ENCODE measurements at places on chromosomes 2 and 18.

DNA sequence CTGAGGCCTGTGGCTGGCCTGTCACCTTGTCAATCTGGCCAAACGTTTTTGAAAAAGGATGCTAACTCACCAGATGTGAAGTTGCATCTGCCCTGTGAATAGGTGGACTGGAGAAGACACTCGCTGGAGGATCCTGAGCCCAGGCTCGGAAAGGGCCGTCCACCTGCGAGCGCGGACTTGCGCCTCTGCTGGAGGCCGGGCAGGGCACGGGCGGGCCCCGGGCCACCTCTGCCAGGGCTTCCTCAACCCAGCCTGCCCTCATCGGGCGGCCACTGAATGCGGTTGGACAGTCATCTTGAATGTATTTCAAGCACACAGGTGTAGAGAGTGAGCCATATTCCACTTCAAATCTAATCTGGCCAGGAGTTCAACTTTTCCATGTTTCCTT lies 83.9 kb downstream of the FAM210A start:
- DNase-seq, result no peak

- DNase-seq, result no peak
Observed at GRCh38 chr2:65016789-65017188, 27.6 kb downstream of the SLC1A4 start.

GRCh38 chr2:189249171-189249570 lies 69.6 kb upstream of the COL5A2 start:
- DNase-seq, result peak; percentile 75

GRCh38 chr2:101328474-101329007 lies 20.0 kb upstream of the RNF149 start:
- DNase-seq, result peak; percentile 60

DNA sequence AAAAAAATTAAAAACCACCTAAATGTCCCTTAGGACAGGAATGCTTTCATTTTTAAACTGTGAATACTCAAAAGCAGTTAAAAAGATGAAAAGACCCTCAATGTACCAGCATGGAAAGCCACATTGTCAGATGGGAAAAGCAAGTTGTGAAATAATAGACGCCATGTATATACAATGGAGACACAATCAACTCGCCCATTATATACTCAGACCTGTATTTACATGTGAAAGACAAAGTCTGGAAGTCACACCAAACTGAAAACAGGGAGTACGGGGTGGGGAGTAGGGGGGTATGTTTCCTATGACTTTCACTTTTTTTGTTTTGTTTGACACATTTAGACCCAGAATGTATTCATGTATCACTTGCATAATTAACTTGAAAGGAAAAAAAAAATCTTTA lies 75.6 kb downstream of the CELF4 start:
- DNase-seq, result no peak

- DNase-seq, result peak; percentile 30
Observed at GRCh38 chr2:61178603-61179545, 16.9 kb downstream of the C2orf74 start.

GRCh38 chr2:15449556-15450236 lies 111.4 kb downstream of the NBAS start:
- DNase-seq, result no peak

DNA sequence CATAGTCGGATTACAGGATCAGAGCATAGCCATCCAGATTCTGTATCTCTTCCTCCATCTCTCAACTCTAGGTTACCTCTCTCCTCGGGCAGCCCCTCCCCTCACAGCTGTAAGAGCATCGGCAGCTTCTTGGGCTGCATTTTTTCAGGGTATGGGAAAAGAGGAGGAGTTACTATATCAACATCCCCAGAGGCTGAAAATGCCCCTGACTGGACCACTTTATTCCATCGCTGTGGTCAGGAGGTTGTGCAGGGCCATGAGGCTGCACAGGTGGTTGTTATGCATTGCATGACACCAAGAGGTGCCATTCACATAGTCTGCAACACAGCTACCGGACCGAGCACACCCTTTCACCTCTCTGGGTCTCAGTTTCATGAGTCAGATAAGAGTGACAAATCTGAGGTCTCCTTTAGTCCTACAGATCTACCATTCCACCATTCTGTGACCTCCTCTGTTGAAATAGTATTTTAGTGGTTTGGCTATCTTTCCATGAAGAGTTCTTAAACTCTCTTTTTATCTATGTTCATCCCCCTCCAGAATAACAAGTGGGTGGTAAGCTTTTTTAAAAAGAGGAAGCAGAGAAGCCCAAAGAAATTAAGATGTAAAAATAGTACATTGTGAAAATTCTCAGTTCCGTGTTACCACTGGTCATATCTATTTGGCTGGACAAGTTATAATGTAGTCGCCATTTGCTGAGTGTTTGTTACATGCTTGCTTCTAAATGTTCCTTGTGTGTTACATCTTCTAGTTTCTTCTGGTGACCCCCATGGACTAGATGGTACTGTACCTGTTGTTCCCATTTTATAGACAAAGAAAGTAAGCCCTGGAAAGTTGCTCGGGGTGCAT lies 56.6 kb upstream of the SLC1A4 start:
- no peak for DNase-seq

GRCh38 chr2:230885463-230886130 lies 20.9 kb downstream of the ITM2C start:
- DNase-seq, result no peak

DNA sequence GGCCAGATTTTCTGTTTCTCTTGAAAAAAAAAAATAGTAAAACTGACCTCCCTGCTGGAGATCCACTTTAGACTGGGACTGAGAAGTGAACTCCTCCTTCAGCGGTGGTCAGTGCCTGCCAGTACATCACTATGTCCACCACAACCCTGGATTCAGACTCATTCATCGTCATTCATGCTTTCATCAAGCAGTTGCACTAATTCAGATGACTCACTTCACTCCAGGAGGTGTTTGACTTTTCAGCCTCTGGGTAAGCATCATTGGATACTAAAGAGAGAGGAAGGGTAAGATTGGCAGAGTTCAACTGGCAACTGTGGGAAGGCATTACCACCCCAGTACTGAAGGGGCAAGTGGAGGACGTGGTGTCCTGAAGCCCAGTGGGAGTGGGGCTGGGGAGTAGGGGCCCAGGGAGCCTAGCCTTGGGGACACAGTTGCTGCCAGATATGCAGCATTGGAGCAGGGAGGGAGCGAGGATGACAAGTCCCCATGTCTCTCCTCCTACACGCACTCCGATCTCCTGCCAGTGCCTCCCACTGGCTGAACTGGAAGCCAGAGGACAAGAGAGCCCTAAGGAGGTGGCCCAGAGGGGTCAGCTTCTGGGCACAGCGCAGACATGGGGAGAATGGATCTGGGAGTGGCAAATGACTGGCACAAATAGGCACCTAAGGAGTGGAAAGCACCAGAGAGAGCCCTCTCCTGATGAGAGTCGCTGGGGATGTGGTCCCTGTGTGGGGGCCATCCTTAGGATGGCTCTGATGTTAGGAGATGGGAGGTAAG lies 111.1 kb downstream of the TGFA start:
- no peak for DNase-seq

- DNase-seq, result no peak
Observed at GRCh38 chr2:86305195-86305914, 32.1 kb downstream of the REEP1 start.

GRCh38 chr2:212194396-212194795 lies 344.2 kb downstream of the ERBB4 start:
- no peak for DNase-seq

GRCh38 chr2:106932644-106933043 lies 46.7 kb upstream of the ST6GAL2 start:
- DNase-seq, result no peak

- peak; percentile 42 for DNase-seq
Observed at GRCh38 chr2:33777786-33778185, 178.7 kb upstream of the FAM98A start.

GRCh38 chr2:51490576-51491234 lies 458.8 kb upstream of the NRXN1 start:
- DNase-seq, result no peak

DNA sequence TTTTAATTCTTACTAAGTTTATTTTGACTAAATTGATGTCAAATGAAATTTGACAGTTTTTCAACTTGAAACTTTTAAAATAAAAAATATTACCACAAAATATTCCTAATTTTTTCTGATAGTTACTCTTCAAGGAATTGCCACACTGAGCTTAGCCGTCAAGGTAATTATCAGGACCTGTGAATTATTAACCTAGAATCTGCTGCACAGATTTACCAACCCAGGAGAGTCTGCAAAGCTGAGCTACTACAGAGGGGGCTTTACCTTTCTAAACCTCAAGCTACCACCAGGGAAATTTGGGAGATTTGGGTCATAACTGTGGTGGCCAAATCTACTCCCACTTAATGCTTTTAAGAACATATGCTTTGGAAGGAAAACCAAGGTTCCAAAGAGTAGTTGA lies 324.6 kb downstream of the CCDC178 start:
- no peak for DNase-seq

DNA sequence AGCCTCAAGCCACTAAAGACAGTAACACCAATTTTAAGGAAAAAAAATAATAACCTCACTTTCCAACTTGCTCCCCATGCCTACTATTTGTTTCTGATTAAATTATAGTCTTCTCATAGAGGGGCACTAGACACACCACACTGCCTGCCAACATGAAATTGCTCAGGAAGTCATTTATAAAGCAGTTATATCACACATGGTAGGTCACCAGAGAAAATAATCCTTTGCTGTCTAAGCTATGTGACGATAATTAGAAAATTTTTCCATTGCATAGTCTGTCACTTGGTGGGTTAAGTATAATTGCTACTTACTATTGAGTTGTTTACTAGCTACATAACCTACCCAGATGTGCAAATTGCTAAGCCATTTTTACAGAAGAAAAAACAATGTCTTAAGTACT lies 85.2 kb downstream of the INO80D start:
- DNase-seq, result no peak

DNA sequence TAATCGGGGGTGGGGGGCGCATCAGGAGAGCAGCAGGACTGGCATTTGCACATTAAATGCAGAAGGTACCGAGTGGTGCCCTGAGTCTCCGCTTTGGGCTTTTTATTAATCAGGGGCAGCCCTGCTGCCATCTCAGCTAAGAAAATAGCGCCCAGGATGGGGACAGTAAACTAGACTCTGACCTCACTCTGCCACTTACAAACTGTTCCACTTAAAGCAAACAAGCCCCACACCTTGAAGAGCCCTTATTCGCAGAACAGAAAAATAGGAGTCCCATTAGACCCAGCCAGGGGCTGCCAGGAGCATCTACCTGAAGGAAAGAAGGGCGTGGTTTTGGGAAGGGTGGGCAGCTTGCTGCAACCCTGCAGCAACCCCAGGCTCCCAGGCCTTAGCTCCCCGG lies 165.3 kb downstream of the TNS1 start:
- DNase-seq, result no peak

DNA sequence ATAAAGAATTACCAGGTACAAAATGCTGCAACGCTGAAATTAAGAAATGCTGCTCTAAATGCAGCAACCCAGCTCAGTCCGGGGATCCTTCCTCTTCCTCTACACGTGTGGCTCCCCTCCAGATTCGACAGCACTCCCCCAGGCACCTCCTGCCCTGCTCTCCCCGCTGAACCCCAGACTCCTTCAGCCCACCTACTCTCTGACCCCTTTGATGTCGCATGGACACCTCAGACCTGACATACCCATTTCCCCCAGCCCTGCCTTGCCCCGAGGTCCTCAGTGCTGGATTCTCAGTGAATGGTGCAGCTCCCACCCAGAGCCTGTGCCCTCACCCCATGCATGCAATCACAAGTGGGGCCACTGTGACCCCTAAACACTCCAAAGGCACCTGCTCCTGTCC lies 4.6 kb upstream of the ADRA2B start:
- no peak for DNase-seq

- DNase-seq, result no peak
Observed at GRCh38 chr2:130756053-130756873, 923 bp downstream of the AMER3 start.

GRCh38 chr2:86055314-86055713 lies 50.4 kb downstream of the POLR1A start:
- DNase-seq, result no peak

DNA sequence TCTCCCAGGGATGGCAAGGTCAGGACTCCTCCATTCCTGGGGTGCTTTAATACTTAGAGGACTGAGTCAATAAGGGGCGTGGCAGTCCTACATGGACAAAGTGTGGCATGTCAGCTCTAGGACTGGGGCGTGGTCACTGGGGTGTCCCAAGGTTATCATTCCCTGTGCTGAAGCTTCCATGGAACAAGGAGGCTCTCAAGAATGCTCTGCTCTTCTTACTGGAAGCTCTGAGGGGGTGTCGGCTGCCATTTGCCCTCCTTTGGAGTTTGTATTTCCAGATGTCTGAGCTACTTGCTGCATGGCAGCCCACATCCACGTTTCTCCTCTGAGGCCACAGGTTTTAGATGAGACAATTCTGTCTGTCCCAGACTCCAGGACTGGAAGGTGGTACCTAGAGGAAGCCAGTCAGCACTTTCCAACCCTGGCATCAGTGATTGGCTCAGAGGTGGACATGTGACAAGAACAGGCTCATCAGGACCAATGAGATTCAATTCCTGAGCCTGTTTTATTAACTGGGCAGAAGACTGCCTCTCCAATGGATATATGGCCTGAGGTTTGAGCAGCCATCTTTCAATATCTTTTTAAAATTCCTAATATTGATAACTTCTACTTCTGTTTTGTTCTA lies 128.9 kb upstream of the ARL4C start:
- no peak for DNase-seq

DNA sequence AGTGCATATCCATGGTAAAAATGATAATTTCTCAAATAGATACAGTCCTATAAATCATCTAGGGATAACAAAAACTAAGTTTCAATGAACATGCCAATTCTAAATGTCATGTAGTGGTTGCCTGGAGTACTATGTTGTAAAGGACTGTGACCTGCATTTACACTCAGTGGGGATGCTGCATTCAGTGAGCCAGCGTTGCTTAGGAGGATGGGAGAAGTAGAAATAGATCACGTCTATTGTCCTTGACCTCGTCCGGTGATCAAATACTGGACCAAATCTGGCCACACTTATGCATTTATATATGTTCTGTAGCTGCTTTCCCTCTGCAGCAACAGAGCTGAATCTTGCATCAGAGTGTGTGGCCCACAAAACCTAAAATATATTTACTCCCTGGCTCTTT lies 139.0 kb upstream of the ETAA1 start:
- no peak for DNase-seq

- no peak for DNase-seq
Observed at GRCh38 chr2:199430214-199430613, 27.5 kb downstream of the SATB2 start.

DNA sequence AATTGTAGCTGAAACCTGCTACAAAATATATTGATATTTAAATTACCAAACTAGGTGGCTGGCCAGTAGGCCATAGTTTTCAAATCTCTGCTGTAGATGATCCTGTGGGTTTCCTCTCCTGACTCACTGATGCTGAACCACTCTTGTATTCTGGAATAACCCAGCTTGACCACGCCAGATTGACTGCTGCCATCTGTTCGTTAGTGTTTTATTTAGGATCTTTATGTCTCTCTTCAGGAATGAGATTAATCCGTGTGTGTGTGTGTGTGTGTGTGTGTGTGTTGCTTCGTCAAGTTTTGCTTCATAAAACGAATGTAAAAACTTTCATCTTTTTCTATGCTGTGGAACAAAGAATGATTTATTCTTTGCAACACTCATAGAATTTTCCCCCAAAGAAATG lies 187.1 kb downstream of the DYSF start:
- DNase-seq, result no peak

GRCh38 chr2:119981896-119982295 lies 31.0 kb upstream of the EPB41L5 start:
- no peak for DNase-seq

Measured in EL (cell line).